Posterior vena cava (tissue), 2 donors: ENCODE measurements at places on chromosomes 6 and 20. TPM values are rescaled to one million over a fixed set of nuclear protein-coding genes. Genes with fewer than 3 reads are reported as not detected.

The OPRL1 gene
- total RNA-seq: 0.76 TPM

The CTSZ gene
- 107 TPM for total RNA-seq

The CDSN gene
- not detected for total RNA-seq

The BNIP5 gene
- not detected for total RNA-seq

The MCM9 gene
- 10.3 TPM for total RNA-seq

The FRK gene
- total RNA-seq: 8.3 TPM

The FAM162B gene
- total RNA-seq: 6.8 TPM

DNA sequence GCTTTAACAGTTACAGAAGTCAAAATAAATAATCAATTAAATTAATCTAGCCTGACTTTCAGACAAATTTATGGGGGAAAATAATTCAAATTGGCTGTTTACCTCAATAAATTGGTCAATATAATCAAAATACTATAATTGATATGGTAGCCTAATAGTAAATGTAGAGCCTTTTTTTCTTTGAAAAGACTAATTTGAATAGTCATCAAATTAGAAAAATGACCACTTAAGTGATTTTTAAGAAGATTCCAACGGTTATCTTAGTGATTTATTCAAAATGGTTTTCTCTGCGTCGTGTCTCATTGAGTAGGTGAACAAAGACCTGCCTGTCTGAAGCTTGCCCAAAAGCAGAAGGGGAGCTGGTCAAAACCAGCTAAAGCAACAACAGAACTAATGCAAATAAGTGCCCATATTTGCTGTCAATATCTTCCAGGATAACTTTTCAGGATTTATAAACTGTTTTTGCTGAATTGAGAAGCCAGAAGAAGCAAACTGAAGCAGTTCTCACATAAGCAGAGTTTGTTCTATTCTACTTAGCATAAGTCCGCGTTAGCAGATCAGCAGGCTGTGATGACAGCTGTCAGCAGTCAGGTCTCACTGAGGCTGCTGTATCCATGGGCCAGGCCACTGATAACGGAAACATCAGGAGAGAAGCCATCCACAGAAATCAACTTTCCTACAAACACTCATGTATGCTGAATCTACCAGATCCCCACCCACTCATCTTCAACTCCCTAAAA lies 7.0 kb downstream of the RCAN2 start:
- no peak for DNase-seq

GRCh38 chr6:69820438-69820837 lies 23.6 kb upstream of the LMBRD1 start:
- DNase-seq: no peak

- DNase-seq: no peak
Observed at GRCh38 chr20:41139227-41140093, 2.1 kb downstream of the PLCG1 start.

DNA sequence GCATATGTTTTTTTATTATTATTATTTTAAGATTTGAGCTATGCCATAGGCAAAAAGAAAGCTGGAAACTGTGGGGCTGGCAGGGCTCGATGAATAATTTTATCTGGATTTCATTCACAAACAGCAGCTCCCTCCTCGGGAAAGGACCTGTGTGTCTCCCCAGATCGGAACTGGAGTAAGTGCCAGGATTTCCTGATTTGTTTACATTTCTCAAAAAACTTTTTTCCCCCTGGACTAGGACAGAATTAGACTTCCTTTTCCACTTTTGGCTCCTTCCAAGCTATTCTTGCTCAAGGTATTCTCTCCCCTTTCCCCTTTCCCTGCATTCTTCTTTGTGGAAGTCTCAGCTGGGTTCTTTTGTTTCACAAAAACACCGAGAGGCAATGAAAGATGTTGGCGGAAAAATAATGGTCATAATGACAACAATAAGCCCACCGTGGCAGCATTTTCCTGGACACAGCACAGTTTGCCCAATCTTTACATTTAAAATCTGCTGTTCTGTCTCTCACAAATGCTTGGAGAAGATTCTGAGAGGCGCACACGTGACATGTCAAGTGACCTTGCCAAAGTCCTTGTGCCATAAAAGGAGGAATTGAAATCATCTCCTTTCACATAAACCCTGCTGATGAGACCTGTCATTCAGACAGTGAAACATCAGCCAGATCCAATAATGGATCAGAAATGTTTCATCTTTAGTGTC lies 85.8 kb upstream of the PREP start:
- no peak for DNase-seq

GRCh38 chr6:153043719-153044118 lies 41.2 kb upstream of the MTRF1L start:
- DNase-seq: no peak

- no peak for DNase-seq
Observed at GRCh38 chr20:23668477-23668951, 20.3 kb downstream of the CST4 start.

DNA sequence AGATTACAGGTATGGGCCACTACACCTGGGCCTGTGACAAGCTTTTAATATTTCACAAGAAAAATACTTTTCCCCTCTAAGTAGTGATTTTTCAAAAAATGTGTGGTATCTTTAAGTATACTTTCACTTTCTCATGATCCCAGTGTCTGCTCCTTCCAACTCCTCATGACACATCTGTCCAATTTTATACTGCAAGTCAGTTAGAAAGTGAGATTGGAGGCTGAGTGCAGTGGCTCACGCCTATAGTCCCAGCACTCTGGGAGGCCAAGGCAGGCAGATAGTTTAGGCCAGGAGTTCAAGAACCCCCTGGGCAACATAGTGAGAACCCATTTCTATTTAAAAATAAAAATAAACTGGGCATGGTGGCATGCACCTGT lies 20.2 kb downstream of the PIM1 start:
- no peak for DNase-seq
